Substantia nigra (tissue), 51 donors: ENCODE measurements at places on chromosomes 7 and 10.

DNA sequence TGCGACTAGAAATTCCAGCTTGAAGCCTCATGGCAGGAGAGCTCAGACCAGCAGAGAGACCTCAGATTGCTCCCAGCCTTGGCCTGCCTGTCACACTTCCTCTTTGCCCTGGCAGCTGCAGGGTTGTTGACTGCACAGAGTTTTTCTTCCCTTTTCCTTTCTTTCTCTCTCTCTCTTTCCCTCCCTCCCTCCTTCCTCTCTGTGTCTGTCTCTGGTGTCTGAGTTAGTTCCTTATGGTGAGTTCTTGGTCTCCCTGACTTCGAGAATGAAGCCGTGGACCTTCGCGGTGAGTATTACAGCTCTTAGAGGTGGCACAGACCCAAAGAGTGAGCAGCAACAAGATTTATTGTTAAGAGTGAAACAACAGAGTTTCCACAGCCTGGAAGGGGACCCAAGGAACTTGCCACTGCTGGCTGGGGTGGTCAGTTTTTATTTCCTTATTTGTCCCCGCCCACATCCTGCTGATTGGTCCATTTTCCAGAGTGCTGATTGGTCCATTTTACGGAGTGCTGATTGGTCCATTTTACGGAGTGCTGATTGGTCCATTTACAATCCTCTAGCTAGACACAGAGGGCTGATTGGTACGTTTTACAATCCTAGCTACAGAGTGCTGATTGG is 266.3 kb downstream of the RPS24 start:
- no peak for DNase-seq

DNA sequence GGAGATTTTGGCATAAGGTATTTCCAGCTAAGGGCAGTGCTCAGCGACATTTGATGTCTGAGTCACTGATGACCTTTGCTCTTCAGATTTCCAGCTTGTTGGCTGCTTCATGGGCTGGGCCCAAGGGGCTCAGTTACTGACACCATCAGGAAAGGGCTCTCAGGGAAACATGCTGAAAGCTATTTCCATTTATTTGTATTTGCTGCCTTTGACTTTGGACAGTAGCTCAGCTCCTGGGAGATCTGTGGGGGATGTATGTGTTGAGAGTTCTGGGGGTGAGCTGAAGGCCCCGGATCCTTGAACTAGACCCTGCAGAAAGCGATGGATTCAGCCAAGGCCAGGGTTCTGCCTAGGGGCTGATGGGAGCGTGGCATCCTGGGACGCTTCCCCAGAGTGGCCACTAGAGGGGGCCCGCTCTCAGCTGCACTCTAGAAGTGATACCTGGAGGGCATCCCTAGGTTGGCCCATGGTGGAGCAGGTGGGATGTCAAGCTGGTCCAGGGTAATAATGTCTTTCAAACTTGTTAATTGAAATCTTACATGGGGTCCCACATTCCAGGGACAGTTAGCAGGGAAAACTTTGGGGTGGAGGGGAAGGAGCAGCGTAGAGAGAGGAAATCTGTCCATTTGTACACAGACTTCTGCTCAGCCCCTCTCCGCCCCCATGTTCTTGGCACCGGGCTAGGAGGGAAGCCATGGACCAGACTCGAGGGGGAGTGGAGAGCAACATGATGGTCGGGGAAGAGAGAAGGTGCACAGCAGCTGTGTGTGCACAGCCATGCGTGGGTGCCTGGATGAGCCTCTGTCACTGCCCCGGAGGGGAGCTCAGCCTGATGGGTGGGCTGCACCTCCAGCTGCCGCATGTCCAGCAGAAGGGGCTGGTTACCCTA is 3.0 kb upstream of the BTBD16 start:
- peak; percentile 24 for DNase-seq

DNA sequence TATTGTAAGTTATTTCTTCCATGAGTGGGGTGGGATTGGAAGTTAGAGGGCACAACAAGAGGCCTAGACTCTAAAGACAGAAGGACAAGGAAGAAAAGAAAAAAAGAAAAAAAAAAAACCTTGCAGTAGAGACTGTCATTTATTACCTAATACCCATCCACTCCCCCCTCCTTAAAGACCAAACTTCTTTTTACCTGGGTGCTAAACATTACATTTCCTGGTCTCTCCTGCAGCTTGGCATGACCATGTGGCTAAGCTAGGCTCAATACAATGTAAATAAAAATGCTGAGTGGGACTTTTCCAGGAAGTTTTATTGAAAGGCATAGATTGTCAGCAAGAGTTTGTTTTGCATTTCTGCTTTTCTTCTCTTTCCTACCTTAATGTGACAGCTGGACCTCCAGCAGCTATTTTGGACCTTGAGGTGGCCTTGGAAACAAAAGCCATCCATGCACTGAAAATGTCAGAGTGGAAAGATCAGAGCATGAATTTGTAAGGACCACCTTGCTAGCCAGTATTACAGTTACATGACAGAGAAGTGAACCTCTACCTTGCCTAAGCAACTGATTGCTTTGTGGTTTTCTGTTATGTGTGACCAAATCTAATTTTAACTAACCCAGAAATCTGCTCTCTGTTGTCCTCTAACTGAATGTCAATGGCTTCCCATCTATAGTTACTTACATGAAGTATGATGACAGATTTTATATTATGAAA is 81.3 kb upstream of the SFMBT2 start:
- no peak for DNase-seq

DNA sequence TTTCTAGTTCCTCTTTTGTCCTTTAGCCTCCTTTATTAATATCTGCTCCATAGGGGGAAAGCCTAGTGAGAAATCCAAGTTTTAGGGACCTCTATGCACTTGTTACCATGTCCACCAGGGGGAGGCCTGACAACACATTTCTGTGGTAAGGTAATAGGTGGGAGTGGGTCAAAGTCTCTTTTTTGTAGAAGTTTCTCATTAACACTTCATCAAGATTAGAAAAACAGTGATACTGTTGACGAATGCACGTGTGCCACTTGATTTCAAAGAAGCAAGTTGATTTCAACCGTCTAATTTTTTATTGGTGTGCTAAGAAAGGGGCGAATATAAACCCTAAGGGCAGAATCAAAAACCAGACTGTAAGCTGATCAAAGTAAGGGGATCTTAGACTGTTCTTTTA is 30.6 kb downstream of the CISD1 start:
- peak; percentile 23 for DNase-seq

DNA sequence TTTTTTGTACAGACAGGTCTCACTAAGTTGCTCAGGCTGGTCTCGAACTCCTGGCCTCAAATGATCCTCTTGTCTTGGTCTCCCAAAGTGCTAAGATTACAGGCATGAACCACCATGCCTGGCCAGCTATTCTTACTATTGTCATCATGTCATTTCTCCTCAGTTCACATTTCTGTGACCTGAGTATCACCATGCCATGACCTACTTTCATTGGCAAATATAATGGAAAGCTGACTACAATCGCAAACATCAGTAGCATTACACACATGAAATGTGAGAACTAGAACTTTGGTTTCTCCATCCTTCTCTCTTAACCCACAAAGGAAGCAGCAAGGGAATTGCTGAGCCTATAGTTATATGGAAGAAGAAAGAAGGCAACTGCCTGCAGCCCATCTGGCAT is 26.0 kb upstream of the WIPF3 start:
- DNase-seq = no peak

DNA sequence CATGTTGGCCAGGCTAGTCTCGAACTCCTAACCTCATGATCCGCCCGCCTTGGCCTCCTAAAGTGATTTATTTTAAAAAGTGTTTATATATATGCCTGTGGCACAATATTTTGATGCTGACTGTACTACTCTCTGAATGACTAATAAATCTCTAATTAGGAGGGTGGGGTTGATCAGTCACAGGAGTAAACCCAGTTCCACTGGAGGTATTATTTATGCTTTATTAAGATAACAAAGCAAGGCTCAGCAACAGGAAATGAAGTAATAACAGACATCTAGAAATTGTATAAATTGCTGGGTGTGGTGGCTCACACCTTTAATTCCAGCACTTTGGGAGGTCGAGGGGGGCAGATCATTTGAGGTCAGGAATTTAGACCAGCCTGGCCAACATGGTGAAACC is 26.0 kb upstream of the MCU start:
- DNase-seq = no peak

DNA sequence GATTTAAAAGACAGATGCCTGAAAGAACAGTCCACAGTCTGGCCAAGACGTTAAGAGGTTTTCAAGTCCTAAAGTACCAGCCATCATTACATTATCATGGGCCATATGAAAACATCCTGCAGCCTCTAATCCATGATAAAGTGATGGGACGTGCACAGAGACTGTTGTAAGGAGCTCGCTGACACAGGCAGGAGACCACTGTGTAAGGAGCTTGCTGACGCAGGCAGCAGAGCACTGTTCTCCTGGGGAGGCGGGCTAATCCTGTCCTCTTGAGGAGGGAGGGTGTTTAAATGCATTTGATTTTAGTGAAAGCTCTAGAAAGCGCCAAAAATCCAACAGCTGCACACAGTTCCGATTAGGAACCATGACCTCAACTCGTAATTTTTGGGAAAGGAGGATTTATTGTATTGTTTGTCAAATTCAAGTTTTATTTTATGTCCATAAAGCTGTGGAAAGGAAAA is 16.9 kb downstream of the SVIL start:
- no peak for DNase-seq

- no peak for DNase-seq
These were observed 25.9 kb downstream of the TNRC18 start for GRCh38 chr7:5397736-5398135.

GRCh38 chr7:137328373-137329120 is 15.0 kb downstream of the PTN start:
- DNase-seq = peak; percentile 30

GRCh38 chr10:77240706-77241349 is 396.8 kb downstream of the KCNMA1 start:
- no peak for DNase-seq

DNA sequence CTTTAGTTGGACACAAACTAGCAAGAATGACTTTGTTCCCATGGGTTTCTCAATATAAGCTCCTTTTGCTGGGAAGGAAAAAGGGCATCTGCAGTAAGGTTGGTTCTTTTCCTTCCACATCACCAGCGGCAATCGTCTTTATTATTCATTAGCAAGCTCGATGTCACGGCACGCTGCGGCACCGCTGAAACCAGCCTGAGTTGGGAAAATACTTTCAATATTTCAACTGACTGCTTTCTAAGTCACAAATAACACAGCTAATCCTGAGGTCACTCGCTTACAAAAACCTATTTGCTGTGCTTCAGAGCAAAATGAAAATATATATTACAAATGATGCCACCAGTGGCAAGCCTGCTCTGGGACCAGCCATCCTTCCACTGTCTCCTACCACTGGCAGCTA is 585.8 kb downstream of the DNAJB6 start:
- DNase-seq = no peak

GRCh38 chr10:129728905-129729795 is 234.9 kb downstream of the EBF3 start:
- no peak for DNase-seq

DNA sequence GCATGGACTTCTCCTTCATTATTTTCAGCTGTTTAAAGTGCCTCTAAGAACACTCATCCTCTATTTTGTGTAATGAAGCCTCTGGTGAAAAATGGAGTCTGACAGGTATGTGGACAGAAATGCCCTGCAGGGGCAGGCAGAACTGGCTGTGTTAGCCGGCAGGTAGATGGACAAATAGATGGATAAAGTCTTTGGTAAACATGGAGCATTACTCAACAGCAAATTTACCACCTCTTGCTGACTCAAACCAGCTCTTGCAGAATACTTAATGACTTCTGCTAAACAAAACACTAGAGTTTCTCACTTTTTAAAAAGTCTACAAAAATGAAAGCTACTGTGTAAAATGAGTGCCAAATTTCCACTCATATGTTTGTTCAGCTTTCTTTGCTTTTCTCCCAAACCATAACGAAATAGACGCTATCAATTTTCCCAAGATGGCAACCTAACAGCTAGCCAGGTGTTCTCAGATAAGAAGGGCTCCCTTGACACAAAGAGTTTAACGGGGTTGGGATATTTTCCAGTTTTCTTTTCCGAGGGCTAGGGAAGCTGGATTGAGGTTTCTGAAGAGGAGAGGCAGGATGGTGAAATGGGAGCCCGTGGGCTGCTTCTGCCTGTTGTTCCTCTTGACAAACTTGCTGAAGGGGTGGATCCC is 71.9 kb upstream of the HABP2 start:
- no peak for DNase-seq

DNA sequence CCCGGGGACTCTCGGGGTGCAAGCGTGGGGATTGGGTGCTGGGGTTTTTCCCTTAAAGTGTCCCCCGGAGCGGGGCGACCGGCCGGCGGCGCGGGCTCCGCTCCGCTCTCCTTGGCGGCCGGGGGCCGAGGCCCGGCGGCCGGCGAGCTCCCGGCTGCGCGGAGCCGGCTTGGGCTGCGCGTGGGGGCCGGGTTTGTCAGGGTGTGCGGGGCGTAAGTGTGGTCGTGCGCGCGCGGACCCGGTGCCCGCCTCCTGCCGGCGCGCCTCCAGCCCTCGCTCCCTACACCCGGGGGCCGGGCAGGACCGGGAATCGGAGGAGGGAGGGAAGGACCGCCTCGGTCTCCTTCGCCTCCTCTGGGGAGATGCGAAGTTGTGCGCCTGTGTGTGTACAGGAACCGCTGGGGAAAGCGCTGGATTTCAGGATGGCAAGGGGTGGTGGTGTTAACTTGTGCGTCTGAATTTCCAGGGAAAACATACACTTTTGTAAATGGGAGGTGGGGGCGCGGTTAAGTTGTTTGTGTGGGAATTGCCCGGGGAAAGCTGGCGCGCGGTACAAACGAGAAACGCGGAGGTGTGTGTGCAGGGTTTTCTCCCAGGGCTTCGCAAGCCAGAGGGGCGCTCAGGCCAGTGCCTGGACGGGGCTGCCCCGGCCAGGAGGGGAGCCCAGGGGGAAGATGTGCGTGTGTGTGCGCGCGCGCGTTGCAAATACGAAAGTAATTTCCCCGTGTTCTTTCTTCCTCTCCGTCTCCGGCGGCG is 737 bp downstream of the ZMIZ1 start:
- no peak for DNase-seq

- no peak for DNase-seq
These were observed 3.5 kb upstream of the COL28A1 start for GRCh38 chr7:7539152-7539551.

DNA sequence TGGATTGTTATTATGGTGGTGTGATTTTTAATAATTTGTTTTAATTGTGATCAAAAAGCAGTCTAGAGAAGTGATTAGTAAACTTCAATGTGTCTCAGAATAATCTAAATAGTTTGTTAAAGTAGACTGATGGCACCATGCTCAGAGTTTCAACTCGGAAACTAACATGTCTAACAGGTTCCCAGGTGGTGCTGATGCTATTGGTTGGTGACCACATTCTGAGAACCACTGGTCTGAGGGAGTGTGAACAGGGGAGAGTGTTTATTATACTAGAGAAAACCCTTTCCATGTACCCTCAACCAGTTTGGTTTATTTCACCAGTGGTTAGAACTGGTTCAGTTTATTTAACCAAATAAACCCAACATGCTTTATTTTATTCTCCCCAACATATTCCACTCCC is 42.0 kb upstream of the LSM8 start:
- no peak for DNase-seq

- DNase-seq = no peak
These were observed 23.5 kb upstream of the GJD4 start for GRCh38 chr10:35581655-35582054.

GRCh38 chr10:6320320-6321010 is 117.7 kb downstream of the PFKFB3 start:
- DNase-seq = no peak

GRCh38 chr7:102875700-102876295 is 37.0 kb upstream of the LRRC17 start:
- no peak for DNase-seq
